ENCODE measurements at places on chromosomes 3 and 15.

GRCh38 chr15:71349736-71350526 is 234.7 kb downstream of the THSD4 start:
- DNase-seq: no peak

DNA sequence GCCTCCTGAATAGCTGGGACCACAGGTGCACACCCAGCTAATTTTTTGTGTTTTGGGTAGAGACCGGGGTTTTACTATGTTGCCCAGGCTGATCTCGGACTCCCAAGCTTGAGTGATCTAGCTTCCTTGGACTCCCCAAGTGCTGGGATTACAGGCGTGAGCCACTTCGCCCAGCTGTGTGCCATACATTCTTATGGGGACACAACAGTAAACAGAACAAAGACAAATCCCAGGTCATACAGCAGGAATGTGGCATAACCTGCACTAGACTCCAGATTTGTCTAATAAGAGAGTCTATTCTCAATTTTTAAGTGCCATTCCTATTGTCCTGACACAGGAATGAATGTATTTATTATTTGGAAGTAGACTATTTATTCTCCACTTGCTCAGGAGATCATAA is 17.6 kb downstream of the ARL6IP5 start:
- no peak for DNase-seq

GRCh38 chr3:187822402-187822801 is 77.1 kb upstream of the BCL6 start:
- DNase-seq: no peak

DNA sequence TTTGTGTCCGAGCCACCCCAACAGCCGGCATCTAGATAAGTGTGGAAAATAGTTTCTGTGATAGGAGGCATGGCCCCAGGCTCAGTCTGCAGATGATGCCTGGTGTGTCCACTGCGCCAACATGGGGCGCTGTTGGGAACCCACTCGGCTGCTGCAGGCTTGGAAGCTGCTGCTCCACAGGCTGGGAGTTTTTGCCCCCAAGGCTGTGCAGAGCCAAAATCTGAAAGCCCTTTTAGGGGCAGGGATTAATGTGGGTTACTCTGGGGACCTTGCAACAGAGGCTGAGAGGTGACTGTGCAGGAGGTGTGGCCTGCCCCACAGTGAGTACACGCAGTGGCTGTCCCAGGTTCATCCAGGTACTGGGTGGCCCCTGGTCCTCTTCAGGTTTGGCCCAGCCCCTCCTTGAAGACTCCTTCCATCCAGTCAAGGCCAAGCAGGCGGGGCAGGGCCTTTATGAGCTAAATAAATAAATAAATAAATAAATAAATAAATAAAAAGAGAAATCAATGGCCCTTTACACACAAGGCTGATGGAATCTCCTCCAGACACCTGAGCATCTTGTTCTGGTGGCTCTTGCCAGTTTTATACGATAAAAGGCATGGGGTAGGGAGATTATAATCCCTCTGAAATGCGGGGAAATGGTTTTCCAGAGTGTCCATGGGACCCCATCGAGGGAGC is 73.8 kb downstream of the AAGAB start:
- peak; percentile 18 for DNase-seq

- DNase-seq: no peak
Observed at GRCh38 chr3:82262193-82262592, 500.7 kb upstream of the GBE1 start.
